ENCODE measurements at places on chromosomes 6 and 20.

DNA sequence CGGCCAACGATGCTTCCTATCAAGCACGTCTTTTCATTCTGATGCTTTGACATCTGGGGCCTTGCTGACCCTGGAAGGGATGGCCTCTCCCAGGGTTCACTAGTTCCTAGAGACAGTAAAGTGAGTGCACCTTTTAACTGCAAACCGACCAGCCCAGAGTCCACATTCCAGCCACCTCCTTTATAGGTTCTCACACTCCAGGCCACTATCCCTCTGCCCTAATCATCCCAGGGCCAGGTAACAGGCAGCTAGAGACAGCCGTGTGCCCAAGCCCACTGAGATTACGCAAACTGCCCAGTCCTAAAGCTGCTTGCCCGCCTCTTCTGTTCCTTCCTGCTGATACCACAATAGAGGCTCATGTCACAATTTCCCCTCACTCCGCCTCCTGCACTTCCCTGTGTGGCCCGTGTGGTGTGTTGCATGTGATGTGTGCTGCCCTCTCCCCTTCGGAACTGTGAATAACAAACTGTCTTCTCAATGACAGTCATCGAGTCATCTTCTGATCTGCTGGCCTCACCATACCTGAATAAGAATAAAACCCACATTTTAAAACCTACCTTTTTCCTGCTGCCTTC lies 123.7 kb upstream of the EXOC2 start:
- no peak for DNase-seq

GRCh38 chr6:156279261-156279969 lies 497.8 kb upstream of the ARID1B start:
- peak; percentile 45 for DNase-seq

DNA sequence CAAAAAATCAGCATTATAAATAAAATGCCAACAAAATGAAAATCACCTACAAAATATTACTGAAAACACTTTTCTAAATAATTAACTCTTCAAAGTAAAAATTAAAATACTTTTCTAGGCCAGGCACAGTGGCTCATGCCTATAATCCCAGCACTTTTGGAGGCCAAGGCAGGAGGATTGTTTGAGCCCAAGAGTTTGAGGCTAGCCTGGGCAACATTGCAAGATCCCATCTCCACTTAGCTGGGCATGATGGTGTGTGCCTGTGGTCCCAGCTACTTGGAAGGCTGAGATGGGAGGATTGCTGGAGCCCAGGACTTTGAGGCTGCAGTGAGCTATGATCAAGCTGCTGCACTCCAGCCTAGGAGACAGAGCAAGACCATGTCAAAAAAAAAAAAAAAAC lies 6.4 kb downstream of the SERPINB9 start:
- no peak for DNase-seq

- no peak for DNase-seq
These were observed 56.3 kb upstream of the OLIG3 start for GRCh38 chr6:137550535-137550934.

GRCh38 chr6:160048471-160048870 lies 73.1 kb upstream of the SLC22A1 start:
- DNase-seq: peak; percentile 44

GRCh38 chr6:160129881-160130615 lies 8.4 kb downstream of the SLC22A1 start:
- DNase-seq: no peak

DNA sequence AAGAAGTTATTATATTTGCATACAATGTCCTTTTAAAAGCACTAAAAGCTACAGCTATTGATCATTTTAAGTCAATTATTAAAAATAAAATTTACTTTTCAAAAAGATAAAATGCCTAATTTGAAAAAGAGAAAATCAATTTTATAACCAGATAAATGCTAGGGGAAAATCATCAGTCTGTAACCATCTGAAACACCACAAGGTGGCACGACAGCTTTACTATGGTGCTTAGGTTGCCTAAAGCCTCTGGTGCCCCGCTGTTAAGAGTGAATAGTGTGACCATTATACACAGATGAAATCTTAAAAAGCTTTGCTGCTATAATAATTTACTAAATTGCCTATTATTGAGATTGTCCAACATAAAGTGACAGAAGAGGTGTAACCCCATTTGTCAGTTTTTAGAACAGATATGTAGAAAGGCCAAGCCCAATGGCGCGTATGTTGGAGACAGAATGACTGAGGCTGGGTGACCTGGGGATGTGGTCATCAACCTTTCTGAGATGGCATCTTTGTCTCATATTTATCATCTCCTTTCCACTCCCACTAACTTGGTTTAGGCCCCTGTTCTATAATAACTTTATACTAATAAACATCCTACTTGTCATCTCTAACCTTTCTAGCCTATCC lies 100.8 kb downstream of the MOXD1 start:
- peak; percentile 72 for DNase-seq

- no peak for DNase-seq
These were observed 11.7 kb downstream of the RSPO4 start for GRCh38 chr20:990293-990959.

- no peak for DNase-seq
These were observed 184.1 kb upstream of the SULF2 start for GRCh38 chr20:47969426-47969825.

GRCh38 chr6:136566007-136566487 lies 15.8 kb upstream of the MAP7 start:
- no peak for DNase-seq

DNA sequence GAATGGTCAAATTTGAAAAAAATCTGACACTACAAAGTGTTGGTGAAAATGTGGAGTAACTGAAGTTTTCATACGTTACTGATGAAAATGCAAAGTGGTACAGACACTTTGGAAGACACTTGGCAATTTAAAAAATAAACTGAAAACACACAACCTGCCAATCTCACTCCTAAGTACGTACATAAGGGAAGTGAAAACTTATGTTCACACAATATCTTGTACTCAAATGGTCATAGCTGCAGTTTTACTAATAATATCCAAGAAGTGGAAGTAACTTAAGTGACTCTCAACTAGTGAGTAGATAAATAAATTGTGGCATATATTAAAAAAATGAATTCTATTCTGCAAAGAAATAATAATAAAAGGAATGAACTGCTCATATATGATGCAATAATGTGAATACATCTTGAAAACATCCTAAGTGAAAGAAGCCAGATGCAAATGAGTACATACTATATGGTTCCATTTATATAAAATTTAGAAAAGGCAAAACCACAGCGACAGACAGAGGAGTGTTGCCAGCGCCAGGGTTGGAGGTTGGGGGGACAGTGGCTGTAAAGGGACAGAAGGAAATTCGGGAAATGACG lies 198.2 kb downstream of the ERMARD start:
- DNase-seq: no peak

Measured in tongue (tissue), 3 donors.